ENCODE measurements at places on chromosomes 6 and 20.

DNA sequence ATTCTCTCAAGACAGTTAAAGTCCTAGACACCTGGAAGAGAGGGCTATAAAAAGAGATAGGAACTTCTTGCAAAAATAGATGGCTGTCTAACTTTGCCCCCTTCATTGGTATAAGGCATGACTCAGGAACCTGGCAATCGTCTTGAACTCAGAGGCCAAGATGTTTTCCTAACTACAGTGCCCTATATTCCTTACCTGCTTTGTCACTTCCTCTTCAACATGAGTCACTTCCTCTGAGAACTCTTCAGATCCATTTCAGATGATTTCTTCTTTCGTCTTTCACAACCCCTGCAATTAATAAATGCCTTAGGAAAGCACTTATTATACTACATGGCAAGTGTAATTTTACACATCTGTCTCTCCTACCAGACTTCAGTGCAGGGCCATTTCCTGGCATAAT is 83.5 kb downstream of the HAO1 start:
- DNase-seq, result no peak

DNA sequence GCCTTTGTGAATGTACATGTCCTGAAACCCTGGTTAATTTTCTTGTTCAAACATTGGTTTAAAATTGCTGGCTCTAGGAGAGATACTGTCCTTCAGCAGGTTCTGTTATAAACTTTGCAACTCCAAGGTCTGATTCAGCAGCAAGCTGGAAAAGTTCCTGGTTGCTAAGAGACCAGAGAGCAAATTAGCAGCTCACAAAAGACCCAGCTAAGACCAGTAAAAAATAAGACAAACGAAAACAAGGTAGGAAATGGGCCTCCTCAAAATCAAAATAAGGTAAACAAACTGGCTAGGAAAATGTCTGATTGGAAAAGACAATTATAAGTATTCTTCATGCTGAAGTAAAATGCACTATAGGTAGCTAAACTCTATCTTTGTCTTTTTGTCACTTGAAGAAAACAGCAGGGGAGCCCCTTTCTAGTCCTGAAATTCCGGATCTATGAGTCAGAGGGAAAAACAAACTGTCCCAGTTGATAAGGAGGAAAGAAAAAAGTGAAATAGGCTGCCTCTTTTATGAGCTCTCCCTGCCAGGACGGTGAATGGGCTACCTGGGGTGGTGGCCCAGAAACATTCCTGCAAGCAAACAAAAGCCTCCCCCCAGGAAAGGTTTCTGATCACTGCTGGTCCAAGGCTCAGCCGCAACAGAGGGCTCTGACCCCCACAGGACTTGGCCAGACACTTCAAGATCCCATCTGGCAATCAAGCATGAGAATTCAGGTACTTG is 41.6 kb downstream of the UNC5CL start:
- DNase-seq, result no peak

GRCh38 chr6:98566126-98566525 is 268.2 kb upstream of the POU3F2 start:
- DNase-seq, result no peak

GRCh38 chr6:10196090-10196489 is 218.8 kb downstream of the TFAP2A start:
- no peak for DNase-seq

- no peak for DNase-seq
Measured at GRCh38 chr6:87184762-87185250, 29.4 kb downstream of the ZNF292 start.

All from activated naive CD8-positive, alpha-beta T cell treated with anti-CD3 and anti-CD28 coated beads for 36 hours (primary cell).